ENCODE measurements at places on chromosomes 16 and 17. TPM values are rescaled to one million over a fixed set of nuclear protein-coding genes. Genes with fewer than 3 reads are reported as not detected.

GRCh38 chr17:11598274-11599221 is at the start of gene DNAH9:
Gene DNAH9 (plus strand): TSS chr17:11598470. CDS start chr17:11598499, 29 bp downstream.
- no peaks in the 10 kb centered on the region for H3K36me3 ChIP-seq
- peaks cover 23% of the 10 kb centered on the region for H3K27me3 ChIP-seq
- no peak within 1 kb of the TSS for H3K27ac ChIP-seq
- H3K4me3 ChIP-seq, result peak within 1 kb of the TSS; percentile 79
- peak; percentile 99 for DNase-seq
- H3K4me1 ChIP-seq, result no peaks in the 10 kb centered on the region

DNA sequence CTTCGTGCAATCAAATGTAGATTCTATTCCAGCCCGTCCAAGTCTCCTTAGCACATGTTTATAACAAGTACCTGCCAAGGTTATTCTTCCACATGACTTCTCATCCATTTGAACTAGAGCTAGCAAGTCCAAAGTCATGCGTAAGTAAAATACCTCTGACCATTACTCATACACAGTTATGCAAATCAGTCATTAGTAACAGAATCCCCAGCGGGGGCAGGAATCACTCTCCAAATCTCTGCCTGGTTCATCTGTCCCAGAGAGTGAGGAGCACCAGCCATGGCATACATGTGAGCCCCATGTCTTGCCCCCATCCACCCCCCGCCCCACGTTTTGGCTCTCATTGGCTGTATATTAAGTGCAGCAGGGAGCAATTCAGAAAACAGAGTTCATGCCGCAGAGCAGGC is 27.7 kb downstream of the SRL start:
- peaks cover 22% of the 10 kb centered on the region for H3K27me3 ChIP-seq
- DNase-seq, result no peak
- H3K4me3 ChIP-seq, result no peak overlapping the region
- no peak overlapping the region for H3K27ac ChIP-seq

KRTAP3-2 gene
- not detected for total RNA-seq

GRCh38 chr16:84617041-84617790 is 662 bp downstream of the COTL1 start:
- no peaks in the 10 kb centered on the region for H3K36me3 ChIP-seq
- peaks cover 28% of the 10 kb centered on the region for H3K4me1 ChIP-seq

DNA sequence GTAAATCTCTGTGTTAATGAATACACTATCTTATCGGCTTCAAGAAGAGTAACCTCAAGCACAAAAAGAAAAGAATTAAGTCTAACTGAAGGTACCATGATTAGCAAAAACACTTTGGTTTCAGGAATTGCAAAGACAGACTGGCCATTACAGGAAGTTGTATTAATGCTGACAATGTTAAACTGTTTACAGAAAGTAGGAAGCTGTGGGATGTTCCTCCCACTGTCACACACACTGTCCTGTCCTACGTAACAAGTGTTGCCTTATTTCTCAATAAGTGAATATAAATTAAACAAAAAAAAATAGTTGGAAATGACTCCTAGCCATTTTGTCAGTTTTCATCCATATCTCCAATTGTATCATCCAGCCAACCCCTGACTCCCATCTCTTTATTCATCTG is 8.6 kb downstream of the GNA13 start:
- H3K4me3 ChIP-seq, result no peak overlapping the region
- H3K4me1 ChIP-seq, result no peaks in the 10 kb centered on the region
- DNase-seq, result no peak
- no peak overlapping the region for H3K27ac ChIP-seq
- H3K36me3 ChIP-seq, result peaks cover 8% of the 10 kb centered on the region

GRCh38 chr16:11972128-11972527 is 4.4 kb upstream of the SNX29 start:
- no peak overlapping the region for H3K4me3 ChIP-seq
- no peaks in the 10 kb centered on the region for H3K36me3 ChIP-seq
- H3K27ac ChIP-seq, result no peak overlapping the region

CBX1 gene
- 208 TPM for total RNA-seq

- H3K27me3 ChIP-seq, result no peaks in the 10 kb centered on the region
- no peaks in the 10 kb centered on the region for H3K36me3 ChIP-seq
- no peak overlapping the region for H3K4me3 ChIP-seq
- DNase-seq, result no peak
- peaks cover 19% of the 10 kb centered on the region for H3K4me1 ChIP-seq
Measured at GRCh38 chr17:79980246-79981043, 55.2 kb downstream of the TBC1D16 start.
